ENCODE measurements at places on chromosomes 4 and X.

- DNase-seq = no peak
Measured at GRCh38 chrX:150934453-150934852, 36.0 kb upstream of the CD99L2 start.

DNA sequence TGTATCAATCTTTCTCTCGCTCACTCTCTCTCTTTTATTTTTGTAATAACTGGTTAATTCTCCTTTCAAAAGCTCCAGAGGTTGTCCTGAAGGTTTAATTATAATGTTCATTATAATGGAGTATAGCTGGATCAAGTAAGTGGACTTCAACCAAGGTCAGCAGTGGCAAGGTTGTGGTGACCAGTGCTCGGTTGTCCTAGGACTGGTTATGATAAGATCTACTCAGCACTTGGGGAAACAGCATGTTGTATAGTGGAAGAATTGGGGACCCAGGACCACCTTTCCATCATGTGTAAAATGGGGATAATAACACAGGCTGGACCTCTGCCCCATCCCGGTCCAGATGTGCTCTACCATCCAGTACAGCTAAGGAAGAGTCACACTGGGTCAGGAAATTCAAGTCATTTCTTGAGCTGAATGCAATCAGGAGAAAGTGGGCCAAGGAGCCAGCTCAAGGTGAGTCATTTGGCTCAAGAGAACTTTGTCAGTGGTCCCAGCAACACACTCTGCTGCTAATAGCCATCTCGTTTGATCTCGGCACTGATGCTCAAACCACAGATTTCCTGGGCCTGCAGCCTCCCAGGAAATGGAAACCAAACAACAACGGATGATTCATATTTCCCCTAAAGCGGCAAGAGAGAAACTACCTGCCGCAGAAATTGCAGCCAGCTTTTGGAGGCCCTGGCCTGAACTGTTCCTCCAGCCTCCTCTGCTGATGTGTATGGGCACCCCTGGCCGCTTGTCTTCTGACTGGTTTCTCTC is 123.6 kb upstream of the RBPJ start:
- peak; percentile 71 for DNase-seq

DNA sequence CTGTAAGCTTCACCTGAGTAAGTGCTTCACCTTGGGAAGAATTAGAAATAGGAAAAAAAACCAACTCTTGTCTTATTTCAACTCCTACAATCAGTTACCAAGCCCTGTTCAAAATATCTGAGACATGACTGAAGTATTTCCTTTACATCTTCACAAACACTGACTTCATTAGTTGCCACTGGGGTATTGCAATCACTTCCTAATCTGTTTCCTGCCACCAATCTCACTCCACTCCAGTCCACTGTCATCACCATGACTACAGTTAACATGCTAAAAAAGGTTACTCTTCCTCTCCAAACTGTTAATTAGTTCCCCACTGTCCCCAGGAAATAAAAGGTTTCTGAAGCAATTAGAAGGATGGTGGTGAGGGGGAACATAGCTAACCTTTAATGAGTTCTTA is 3.3 kb upstream of the SUPT20HL1 start:
- DNase-seq = no peak

GRCh38 chrX:107579956-107580355 is 48.4 kb upstream of the PRPS1 start:
- no peak for DNase-seq

GRCh38 chr4:160567634-160568033 is 1464.8 kb downstream of the RAPGEF2 start:
- DNase-seq = no peak

DNA sequence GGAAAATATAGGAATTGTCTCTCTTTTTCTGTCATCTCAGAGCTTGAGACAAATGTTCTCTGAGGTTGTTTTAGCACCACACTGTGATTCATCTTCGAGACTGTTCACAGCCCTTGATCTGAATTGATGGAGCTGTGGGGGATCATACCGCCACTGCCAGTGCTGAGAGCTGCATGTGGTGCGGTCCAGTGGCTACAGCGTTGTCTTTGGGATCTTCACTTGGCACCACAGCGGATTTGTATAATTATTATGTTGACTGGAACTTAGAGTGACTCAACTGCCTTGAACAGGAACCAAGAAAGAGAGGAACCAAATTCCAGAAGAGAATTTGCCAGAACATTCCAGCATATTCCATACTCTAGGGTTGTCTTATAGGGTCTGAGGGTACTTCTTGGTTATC is 29.1 kb downstream of the TBL1X start:
- DNase-seq = no peak

- no peak for DNase-seq
Measured at GRCh38 chrX:14997271-14997670, 124.0 kb downstream of the MOSPD2 start.

DNA sequence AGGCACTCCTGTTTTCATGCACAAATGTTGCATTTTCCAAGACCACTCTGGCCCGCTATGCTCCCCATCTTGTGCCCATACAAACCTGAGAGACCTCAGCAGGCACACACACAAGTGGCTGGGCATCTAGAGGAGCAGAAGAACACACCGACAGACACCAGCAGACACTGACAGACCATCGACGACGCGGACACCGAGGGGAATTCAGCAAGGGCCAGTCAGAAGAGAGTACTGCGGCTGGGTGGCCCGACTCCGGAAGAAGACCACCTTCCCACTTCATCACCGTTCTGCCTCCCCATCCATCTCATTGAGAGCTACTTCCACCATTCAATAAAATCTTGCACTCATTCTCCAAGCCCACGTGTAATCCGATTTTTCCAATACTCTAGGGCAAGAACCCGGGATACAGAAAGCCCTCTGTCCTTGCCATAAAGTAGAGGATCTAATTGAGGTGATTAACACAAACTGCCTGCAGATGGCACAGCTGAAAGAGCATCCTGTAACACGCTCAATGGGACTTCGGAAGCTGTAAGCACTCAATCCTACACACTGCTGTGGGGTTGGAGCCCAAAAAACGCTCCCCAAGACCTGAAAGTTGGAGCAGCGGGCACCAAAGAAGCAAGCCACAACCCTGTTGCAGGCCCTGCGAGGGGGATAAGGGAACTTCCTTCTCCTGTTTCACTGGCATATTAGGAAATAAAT is 780.9 kb downstream of the ARAP2 start:
- DNase-seq = no peak

- DNase-seq = no peak
Measured at GRCh38 chr4:147801820-147802219, 69.9 kb downstream of the ARHGAP10 start.

- no peak for DNase-seq
Measured at GRCh38 chrX:116111497-116111896, 59.0 kb upstream of the AGTR2 start.

GRCh38 chrX:69919749-69920148 is 130.0 kb downstream of the AWAT2 start:
- no peak for DNase-seq

GRCh38 chr4:7823416-7823824 is 116.2 kb downstream of the AFAP1 start:
- no peak for DNase-seq

- DNase-seq = no peak
Measured at GRCh38 chrX:41442824-41443550, 4.2 kb upstream of the NYX start.

DNA sequence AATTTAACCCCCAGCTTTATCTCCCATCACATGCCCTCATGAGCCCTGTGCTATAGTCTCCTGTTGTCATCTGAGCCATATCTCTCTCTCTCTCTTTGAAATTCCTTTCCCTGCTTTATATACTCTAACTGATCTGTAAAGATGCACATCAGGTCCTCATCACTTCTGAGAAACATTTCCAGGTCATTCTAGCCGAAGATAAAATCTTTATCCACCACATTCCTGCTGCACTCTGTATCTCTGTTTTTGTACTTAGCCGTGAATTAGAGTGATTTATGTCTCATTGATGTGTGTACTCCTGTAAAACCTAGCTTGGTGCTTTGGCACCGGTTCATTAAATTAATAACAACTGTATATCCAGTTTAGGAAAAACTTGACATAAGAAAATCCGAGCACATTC is 113.2 kb downstream of the AFF2 start:
- DNase-seq = no peak

DNA sequence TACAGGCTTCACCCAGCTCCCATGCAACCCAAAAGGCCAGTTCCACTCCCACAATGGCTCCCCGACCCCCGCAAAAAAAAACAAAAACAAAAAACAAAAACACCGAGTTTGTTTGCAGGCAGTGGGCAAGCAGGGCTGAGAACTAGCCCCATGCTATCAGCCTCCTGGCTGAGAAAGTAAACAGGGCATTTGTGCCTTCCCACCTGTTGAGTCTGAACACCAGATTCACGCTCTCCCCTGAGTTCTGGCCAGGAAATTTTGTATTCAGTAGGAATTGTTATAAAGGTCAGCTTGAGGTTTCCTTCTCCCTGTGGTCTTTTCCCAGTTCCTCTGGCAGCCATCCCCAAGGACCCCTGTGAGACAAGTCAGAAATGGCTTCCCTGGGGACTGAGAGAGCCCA is 1066.5 kb downstream of the GLUD2 start:
- DNase-seq = no peak

DNA sequence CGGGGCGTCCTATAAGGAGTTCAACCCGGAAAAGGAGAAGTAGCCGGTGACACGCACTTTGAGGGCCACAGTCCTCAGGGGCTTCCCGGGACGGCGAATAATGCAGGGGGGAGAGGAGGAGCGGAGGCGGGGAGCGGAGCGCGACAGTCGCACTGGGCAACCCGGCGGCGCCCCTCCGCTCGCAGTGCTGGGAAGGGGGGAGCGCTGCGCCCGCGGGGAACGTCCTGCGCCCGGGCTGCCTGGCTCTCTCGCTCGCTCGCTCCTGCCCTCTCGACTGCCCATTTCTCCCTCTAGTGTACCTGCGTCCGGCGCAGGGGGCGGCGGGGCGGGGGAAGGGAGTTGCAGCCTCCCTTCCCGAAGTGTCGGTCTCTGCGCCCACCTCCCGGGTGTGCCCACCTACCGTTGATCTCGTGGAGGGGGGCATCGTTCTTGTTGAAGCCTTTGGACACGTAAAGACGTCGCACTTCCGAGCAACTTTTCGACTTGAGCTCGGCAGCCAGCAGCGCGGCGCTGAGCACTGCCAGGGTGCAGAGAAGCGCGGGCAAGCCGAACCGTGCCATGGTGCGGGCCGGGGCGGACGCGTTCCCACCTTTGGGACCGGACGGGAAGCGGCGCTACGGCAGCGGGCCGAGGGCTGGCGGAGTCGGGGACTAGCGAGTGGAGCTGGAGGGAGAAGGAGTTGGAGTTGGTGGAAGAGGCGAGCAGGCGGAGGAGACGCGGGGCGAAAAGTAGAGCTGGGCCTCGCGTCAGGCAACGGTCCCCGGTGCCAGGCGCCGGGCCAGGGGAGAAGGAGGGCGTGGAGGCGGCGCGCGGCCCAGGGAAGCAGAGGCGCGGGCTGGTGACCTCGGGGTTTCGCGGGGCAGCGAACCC is 648 bp downstream of the GPC4 start:
- peak; percentile 20 for DNase-seq

- DNase-seq = no peak
Measured at GRCh38 chrX:38636949-38637819, 75.8 kb downstream of the TSPAN7 start.

DNA sequence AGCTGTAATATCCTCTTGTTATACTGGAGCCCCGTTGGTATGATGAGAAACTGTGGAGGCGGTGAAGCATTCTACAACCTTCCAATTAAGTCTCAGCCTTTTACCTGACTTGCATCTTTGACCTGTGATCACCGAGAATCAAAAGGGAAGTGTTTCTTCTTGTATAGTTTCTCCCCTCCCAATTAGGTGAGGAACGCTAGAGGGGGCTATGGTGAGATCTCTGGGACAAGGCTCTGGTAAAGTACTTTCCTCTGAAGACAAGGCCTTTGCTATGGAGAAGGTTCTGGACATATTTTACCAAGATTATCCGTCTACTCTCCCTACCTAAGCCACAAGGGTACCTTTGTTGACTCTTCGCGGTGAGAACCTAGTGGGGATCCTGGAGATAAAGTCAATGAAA is 111.3 kb downstream of the CBLL2 start:
- DNase-seq = no peak

DNA sequence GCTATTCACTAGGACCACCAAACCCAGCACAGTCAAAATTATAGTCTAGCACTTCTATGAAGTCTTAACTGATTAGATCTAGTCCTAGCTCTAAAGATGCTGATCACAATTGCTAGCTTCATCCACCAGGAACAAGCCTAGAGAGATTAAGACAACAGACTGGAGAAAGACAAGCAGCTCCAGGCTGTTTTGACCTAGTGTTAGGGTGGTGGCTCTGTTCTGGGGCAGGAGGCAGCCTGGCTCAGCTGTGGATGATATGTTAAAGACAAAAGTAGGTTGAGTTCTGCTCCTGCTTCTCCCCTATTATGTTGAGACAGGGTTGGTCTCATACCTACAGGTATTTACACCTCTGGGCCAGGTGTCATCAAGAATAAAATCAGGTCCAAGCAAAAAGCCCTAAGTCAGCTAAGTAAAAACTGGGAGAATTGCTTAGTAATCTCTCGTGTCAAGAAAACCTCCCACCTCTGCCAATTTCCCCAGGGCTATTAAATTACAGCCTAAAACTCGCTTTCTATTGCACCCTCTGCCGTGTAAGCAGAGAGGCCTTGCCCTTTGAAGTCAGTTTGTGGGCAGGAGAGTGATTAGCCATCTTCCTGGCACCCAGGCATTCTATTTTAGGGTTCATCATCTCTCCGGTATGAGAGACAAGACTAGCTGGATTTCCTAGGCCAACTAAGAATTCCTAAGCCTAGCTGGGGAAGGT is 39.9 kb downstream of the RAB40AL start:
- DNase-seq = no peak

- no peak for DNase-seq
Measured at GRCh38 chr4:176499518-176499917, 179.8 kb downstream of the SPCS3 start.

GRCh38 chr4:171042989-171043524 is 770.1 kb upstream of the GALNTL6 start:
- no peak for DNase-seq

DNA sequence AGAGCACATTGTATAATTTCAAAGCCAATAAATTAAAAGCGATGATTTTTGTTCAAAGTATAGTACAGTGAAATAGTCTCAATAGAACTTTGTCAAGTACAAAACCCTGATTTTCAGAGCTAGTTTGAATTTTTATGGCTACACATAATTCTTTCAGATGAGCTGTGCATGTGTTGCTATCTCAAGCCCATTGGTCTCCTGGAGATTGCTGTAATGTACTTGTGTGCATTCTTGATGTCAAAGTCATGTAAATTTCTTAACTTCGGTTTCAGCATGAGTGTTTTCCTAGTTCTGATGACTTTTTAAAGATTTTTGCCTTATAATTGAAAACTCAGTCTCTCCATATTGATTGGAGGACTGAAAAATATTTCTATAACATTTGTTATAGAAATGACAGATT is 200.8 kb downstream of the CEP135 start:
- DNase-seq = no peak

- DNase-seq = no peak
Measured at GRCh38 chr4:80082693-80083092, 9.7 kb upstream of the ANTXR2 start.

DNA sequence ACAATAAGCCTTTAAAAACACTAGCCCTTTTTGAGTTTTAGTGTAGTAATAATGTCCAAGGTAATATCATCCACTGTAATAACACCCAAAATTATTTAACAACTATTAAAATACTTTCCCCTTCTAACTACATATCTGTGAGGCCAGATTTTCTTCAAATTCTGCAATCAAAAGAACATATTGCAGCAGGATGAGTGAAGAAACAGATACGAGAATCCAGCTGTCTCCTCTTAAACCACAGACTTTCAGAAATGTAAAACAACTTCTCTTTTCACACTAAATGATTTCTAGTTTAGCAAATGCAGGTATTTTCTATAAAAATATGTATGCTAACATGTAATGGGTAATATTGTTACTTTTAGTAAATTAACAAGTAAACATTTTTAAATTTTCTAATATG is 148.9 kb downstream of the PRDM5 start:
- no peak for DNase-seq

Data from GM13976 (cell line).